ENCODE measurements at places on chromosomes 11 and 22.

GRCh38 chr11:8333376-8333775 is 69.7 kb upstream of the LMO1 start:
- no peak for DNase-seq

DNA sequence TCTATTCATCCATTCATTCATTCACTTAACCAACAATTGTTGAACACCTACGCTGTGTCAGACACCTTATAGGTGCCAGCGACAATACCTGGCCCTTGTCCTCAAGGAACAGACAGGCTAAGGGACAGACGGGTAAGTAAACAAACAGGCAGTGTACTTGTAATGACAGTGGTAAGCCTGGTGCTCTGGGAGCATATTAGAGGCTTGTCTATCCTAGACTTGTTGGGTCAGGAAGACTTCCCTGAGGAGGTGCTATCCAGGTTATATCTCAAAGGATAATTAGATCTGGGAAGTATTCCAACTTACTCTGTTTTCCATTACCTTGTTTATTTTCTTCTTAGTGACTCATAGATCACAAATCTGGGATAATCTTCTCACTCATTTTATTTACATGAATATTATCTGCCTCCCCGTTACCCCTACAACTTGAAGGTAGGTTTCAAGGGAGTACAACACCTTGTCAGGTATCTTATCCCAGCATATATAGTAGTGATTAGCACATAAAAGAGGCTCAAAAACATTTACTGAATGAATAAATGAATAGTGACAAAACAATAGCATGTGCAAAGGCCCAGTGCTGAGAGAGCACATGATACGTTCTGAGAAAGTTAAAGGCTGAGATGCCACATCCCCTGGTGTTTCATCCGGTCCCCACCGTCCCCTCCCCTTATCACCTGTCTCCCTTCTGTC is 75.3 kb upstream of the NCAM1 start:
- no peak for DNase-seq

DNA sequence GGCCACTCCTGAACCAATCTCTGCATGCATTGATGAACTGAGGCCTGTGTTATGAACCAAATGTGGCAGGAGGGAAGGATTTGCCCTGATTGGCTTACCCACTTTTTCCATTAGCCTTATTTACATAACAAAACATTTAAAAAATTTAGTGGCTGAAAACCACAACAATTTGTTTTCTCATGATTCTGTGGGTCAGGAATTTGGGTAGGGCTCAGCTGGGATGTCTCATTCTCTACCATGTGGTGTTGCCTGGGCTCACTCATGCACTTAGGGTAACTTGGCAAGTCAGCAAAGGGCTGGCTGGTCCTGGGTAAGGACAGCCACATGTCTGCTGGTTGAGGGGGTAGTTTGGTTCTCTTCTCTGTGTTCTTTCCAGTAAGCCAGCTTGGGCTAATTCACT is 35.1 kb upstream of the CYP2R1 start:
- no peak for DNase-seq

GRCh38 chr11:123302751-123303195 is 107.7 kb upstream of the CLMP start:
- DNase-seq = no peak

DNA sequence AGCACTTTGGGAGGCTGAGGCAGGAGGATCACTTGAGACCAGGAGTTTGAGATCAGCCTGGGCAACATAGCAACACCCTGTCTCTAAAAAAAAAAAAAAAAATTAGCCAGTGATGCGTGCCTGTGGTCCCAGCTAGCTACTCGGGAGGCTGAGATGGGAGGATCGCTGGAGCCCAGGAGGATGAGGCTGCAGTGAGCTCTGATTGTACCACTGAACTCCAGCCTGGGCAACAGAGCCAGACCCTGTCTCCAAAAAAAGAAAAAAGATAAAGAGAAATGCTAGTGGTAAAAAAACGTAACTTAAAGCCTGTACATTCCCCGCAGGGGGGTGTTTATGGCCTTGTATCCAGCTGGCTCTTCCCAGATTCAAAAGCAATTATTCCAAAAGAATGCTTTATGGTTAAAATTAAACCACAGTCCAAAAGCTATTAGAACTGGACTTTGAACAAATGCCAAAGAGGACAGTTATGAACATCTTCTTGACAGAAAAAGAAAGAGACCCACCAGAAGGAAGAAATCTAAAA is 16.4 kb upstream of the SNX32 start:
- DNase-seq = no peak

DNA sequence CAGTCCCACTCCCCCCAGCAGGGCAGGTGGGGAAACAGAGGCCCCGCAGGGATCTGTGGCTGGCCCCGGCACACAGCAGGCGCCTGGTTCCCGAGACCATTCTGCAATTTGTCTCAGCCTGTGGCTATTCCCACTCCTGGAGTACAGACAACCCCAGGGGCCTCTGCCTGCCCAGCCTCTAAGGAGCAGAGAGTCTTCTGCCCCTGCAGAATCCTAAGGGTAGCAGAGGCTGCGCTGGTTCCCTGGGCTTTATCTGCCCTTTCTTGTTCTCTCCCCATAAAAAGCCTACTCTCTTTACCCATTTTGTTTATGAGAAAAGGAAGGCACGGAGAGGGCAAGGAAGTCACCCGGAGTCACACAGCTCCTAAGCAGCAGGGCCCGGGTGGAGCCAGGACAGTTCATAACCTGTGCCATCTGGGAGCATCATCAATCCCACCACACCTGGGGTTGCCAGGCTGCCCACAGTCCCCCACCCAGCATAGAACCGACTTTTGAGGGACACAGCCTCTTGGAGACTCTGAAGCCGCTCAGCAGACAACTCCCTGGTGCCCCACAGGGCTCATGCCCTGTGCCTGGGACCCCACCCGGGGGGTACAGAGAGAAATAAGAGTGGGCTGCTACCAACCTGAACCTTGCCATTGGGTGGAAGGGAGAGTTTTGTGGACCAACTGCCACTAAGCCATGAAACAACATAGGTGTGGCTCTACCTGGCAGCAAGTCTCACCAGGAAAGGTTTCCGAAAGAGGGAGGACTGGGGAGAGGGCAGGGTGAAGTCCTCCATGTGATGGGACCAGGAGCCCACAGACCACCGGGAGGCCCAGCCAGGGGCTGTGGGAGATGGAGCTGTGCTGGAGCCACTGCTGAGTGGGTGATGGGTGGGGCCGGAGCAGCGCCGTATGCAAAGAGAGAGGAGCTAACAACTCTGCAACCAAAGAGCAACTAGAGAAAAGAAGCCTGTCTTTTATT is 17.2 kb upstream of the LINC01488 start:
- DNase-seq = no peak

GRCh38 chr22:44337678-44338004 is 24.9 kb upstream of the SHISAL1 start:
- DNase-seq = peak; percentile 41

GRCh38 chr11:125315079-125315740 is 150.7 kb downstream of the PKNOX2 start:
- DNase-seq = no peak

- DNase-seq = no peak
Measured at GRCh38 chr22:22079404-22080148, 97.0 kb upstream of the TOP3B start.

DNA sequence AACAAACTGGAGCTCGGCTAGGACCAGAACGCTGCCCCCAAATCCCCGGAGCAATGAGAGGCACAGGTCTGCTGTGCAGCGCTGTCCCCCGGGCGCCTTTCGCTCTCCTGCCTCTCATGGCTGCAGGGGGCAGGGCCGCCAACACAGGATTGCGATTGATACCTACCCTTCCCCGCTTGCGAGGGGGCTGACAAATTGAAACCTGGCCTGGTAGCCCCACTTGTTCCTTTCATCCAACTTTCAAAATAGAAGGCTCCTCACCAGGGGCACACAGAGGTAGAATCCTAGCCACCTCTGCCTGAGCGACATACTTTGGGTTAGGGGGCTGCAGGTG is 642 bp upstream of the CASTOR1 start:
- no peak for DNase-seq

DNA sequence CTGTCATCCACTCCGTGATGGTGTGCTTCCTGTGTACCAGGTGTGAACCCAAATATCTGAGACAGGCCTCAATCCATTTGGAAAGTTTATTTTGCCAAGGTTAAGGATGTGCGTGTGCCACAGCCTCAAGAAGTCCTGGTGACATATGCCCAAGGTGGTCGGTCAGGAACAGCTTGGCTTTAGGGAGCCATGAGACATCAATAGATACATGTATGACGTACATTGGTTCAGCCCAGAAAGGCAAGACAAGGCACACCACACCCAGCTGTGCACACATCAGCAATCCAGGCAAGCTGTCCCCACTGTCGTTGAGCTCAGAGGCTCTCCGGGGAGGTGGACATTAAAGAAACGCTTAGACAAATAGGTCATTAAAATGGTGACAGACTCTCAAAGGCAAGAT is 56.8 kb upstream of the SHANK2 start:
- no peak for DNase-seq

GRCh38 chr11:2342981-2343380 is 34.1 kb upstream of the CD81 start:
- no peak for DNase-seq

GRCh38 chr11:43830928-43831440 is 49.6 kb upstream of the ALKBH3 start:
- DNase-seq = peak; percentile 28

GRCh38 chr22:29146091-29146560 is 59.6 kb upstream of the EMID1 start:
- DNase-seq = no peak

- DNase-seq = peak; percentile 65
Measured at GRCh38 chr11:66328302-66329144, 7.7 kb downstream of the RIN1 start.

DNA sequence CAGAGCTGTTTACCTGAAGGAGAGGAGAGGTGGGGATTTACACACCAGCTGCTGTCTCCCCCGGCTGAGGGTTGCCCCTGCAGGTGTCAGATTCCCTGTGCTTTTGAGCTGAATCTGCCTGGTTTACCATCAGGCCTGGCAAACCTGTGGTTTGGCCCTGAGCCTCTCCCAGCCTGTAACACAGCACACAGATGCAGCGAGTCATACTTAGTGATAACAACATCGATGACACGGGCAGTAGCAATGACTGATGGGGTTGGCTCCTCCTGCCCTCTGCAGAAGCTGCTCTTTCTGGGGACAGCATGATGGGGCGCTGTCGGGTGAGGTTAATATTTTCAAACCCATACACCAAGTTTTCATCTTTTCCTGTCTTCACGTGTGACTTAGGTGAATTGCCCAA is 380.0 kb upstream of the B3GAT1 start:
- DNase-seq = no peak

- no peak for DNase-seq
Measured at GRCh38 chr22:37636186-37636948, 3.1 kb upstream of the SH3BP1 start.

DNA sequence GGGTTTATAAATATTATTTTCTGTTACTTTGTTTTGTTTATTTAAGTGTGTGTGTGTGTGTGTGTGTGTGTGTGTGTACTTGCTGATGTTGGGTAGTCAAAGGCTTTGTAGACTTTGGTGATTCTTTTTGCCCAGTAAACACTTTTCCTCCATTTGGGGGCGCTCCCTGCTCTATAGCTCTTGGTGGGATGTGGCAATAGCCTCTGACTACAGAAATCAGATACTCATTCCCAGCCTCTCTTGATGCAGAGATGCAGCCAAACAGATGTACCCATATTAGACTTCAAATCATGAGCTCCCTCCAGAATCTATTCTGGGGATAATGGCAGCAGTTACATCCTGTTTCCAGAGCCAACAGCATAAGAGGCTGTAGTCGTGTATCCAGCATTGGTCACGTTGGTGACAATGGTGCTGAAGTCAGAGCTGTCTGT is 33.4 kb upstream of the APOL5 start:
- no peak for DNase-seq

DNA sequence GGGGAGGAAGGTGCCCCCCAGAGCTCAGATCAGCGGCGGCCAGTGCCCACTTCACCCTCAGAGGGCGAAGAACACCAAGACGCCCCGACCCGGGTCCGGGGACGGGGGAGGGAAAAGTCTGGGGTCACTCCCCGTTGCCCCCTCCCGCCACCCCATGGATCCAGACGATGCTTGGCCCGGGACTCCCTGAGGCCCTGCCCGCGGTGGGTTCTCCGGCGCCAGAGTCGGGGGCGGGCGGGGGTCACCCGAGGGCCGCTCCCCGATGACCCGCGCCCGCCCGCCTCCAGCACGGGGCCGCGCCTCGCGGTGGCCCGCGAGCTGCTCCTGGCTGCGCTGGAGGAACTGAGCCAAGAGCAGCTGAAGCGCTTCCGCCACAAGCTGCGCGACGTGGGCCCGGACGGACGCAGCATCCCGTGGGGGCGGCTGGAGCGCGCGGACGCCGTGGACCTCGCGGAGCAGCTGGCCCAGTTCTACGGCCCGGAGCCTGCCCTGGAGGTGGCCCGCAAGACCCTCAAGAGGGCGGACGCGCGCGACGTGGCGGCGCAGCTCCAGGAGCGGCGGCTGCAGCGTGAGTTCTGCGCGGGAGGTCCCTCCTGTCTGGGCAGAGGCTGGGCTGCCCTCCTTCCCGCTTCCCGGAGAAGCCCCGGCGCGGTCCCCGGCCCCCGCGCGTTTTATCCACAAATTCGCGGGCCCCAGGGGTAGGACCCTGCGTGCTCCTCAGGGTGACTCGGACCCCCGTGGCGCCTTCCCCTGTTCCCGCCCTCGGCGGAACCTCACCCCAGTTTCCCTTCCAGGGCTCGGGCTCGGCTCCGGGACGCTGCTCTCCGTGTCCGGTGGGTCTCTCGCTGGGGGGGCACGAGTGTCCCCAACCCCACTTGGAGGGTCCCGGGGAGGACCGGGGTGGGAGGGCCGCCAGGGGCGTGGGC is 1.1 kb downstream of the NLRP6 start:
- no peak for DNase-seq

DNA sequence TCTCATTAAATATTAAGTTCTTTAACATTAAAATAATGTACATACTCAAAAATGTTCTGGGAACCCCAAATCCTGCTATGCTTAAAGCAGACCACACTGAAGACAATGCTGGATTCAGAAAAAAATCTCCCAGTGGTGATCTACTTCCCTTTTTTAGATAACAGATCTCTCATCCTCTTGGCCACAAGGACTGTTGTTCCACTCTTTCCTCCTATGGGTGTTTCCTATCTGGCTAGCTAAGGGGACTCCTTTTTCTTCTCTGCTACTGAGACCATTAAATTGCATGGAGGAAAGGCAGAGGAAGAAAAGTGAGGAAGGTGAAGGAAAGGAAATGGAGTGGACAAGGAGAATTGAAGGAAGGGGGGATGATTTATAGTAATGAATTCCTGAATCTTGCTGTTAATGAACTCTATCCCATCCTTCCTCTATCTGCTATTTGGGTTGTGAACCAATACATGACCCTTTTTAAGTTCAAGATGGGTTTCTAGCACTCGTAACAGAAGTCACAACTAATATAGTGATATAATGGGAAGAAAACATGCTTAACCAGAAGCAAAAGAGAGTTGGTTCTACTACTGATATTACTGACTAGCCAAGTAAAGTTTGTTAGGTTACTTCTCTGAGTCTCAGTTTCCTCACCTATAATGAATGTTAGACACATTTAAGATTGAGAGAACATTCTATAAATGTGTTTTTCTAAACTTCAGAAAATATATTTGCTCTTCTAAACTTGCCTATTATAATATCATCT is 53.2 kb downstream of the PIK3C2A start:
- no peak for DNase-seq

DNA sequence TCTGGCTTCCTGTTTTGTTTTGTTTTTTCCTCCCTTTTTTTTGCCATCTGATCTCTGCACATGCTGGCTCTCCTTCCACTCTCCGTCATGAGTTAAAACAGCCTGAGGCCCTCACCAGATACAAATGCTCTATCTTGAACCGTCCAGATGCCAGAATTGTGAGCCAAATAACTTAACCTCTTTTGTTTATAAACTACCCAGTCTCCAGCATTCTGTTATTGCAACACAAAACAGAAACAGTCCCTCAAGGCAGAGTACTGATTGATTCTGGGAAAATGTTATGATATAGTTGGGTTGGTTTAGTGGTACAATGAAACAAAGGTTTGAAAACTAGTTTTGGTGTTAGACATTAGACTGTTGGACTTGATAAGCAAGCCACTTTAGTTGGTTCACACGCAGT is 1390.0 kb upstream of the RAG2 start:
- DNase-seq = no peak
